Activated naive CD4-positive, alpha-beta T cell treated with anti-CD3 and anti-CD28 coated beads, Interleukin-2, amount 50 U/mL, for 72 hours (primary cell): ENCODE measurements at places on chromosomes 12 and 14.
A peak's percentile ranks its signal among the peaks of the same experiment; 100 is the strongest.

- DNase-seq = no peak
Measured at GRCh38 chr12:98344046-98344930, 171.1 kb upstream of the TMPO start.

DNA sequence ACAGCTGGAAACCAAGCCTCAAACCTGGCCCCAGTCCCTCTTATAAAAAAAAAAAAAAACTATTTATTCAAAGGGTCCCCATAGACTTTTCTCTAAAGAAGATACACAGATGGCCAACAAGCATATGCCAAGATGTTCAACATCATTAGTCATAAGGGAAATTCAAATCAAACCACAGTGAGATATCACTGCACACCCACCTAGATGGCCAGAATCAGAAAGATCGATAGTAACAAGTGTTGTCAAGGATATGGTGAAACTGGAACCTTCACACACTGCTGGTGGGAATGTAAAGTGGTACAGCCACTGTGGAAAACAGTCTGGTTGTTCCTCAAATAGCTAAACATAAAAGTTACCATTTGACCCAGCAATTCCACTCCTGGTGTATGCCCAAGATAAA, 5.9 kb upstream of the NFYB start:
- DNase-seq = no peak

DNA sequence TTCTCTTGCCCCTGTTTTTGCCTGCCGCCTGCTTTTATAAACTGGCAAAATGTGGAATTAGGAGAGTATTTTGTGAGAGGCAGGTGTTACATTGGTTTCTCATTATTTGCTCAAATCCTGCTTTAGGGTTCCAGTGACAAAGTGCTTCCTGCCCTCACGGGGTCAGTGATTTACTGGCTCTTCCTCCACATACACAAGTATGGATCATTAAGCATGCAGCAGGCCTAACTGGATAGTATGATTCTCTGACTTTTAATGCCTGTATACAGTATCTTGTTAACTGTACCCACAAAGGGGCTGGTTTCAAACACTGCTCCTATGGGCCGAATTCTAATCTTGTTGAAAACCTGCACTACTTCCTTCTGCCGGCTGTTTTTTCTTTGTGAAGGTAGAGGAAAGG, 63.2 kb downstream of the PTCSC3 start:
- no peak for DNase-seq

GRCh38 chr14:27242874-27243273, 645.0 kb upstream of the NOVA1 start:
- no peak for DNase-seq

GRCh38 chr14:94388384-94389103, at the start of gene SERPINA1:
Gene SERPINA1 (minus strand): TSS chr14:94388602. CDS start chr14:94383237, 5,365 bp downstream.
- DNase-seq = peak; percentile 54

DNA sequence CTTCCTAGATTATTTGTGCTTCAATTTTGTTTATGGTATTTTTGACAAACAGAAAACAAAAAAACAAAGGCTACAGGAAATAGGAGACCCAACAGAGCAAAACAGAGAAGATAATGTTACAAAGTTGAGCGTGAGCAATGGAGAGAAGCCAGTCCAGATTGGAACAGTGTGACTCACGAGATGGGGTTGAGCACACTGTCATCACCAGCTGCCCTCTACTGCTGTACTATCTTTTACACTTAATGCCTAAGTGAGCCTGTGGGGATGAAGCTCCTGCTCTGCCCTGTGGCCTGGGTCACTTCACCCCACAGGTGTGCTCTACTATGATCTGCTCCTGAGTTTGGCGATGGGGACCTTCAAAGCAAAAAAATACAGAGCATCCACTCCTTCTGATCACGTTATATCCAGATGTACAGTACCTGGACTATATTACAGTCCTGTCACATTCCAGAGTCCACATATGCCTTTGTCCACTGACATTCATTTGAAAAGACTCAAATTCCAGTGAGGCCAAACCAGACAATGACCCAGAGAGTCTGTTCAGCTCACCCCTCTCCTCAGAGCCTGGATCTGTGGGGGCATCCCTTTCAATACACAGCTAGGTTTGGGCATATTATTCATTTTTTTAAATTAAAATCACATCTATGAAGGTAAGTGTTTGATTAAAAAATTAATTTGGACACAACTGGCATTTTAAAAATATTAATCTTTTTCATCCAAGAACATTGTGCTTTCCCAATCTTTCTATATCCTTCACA, 4.4 kb downstream of the IPO8 start:
- DNase-seq = no peak

- DNase-seq = no peak
Measured at GRCh38 chr12:109596418-109597244, 23.0 kb downstream of the MVK start.

- DNase-seq = no peak
Measured at GRCh38 chr12:95054206-95054605, 19.2 kb downstream of the NR2C1 start.

- no peak for DNase-seq
Measured at GRCh38 chr12:41409628-41410027, 221.5 kb downstream of the PDZRN4 start.

DNA sequence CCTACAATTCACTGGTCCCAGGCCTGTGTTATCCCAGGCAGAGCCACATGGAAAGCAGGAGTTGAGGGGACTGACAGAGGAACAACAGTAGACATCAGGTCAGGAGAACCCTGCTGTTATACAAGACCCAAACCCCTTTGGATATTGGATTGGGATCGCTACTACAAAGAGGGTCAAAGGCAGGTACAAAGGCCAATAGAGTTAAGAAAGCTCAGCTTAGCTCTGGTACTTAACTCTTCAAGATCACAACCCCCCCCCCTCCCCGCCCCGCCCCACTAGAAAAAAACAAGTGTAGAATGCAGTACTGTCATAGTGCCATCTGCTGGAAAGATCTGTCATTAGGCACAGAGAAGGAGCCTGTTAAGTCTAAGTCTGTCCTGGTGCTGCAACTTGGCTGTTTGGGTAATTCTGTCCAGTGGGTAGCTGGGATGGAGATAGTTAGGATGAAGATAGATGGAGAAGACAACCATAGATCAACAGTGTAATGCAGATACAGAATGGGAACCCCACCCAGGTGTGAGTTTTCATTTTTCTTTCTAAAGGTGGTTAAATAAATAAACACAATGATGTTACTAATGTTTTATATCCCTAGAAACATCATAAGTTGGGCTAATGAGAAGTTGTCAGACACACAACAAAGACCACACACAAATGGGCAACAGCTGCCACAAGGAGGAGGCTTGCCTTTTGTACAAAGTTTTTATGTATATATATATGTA, 17.2 kb downstream of the REM2 start:
- no peak for DNase-seq

DNA sequence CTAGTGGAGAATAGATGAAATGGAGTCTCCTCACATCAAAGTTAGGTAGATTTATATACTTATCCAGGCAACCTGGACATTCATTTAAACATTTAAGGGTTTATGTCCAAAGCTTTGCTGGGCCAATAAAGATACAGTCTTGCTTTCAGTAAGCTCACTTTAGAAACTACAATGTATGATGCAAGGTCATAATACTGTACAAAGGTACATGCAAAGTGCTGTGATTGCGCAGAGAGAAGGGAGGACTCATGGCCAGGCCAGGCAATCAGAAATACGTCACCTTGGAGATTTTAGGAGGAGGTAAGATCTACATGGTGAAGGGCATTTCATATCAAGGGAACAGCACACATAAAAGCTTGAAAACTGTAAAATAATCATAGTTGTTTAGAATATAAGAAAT, 113.6 kb downstream of the FGD4 start:
- no peak for DNase-seq

- DNase-seq = no peak
Measured at GRCh38 chr12:15863984-15864383, 18.2 kb upstream of the STRAP start.

DNA sequence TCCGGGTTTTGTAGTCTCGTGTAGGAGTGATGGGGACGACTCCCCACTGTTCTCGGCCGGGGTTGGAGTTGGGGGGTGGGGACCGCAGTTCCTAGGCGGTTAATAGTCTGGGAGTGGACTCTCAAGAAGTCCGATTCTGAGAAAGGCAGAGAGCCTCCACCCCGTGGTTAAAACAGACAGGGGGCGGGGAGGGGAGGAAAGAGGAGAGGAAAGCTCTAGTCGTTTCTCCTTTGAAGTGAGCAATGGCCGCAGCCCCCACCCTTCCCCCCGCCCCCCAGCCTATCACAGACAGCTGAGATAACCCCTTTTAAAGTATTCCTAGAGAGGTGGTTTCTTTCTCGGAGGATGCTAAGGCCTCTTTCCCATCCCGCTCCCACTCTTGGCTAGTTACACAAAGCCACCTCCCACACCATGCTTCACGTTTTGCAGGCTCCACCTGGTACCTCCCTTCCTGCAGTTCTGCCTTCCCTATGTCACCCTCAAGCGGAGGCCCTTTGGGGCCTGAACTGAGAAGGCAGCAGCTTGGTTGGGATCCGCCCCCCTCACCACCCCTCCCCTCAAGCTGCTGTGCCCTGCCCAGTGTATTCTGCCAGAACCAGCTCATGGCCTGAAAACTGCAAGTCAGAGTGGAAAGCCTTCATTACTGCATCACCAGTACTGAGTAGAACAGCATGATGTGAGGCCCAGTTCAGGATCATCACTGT, 853 bp downstream of the USP5 start:
- DNase-seq = no peak

GRCh38 chr14:30214014-30214413, 286.4 kb upstream of the PRKD1 start:
- no peak for DNase-seq

- DNase-seq = no peak
Measured at GRCh38 chr14:95143808-95144620, 13.3 kb downstream of the DICER1 start.

DNA sequence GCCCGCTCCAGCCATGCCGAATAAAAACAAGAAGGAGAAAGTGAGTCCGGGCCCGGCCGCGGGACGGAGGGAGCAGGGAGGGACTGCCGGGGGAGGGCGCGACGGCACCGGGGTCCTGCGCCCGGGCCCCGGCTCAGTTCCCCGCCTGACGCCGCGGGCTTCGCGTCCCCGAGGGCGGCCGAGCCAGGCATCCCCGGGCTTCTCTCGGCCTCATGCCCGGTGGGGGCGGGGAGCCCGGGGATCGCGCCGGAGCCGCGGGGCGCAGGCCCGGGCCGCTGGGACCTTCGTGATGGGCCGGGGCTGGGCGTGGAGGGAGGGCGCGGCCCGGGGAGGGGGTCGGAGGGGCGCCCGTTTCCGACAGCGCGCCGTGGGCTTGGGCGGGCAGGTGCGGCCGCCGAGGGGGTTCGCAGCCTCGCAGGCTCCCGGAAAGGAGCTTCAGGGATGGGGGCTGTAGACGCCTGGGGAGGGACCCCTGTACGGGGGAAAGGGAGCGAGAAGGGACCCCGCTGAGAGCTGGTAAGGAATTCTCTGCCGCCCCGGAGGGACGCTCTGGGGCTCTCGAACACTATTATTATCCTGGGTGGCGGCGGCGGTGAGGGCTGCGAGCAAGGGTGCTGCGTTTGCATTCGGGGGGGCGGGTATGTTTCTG, 496 bp downstream of the PPP2R5C start:
- DNase-seq = peak; percentile 42

DNA sequence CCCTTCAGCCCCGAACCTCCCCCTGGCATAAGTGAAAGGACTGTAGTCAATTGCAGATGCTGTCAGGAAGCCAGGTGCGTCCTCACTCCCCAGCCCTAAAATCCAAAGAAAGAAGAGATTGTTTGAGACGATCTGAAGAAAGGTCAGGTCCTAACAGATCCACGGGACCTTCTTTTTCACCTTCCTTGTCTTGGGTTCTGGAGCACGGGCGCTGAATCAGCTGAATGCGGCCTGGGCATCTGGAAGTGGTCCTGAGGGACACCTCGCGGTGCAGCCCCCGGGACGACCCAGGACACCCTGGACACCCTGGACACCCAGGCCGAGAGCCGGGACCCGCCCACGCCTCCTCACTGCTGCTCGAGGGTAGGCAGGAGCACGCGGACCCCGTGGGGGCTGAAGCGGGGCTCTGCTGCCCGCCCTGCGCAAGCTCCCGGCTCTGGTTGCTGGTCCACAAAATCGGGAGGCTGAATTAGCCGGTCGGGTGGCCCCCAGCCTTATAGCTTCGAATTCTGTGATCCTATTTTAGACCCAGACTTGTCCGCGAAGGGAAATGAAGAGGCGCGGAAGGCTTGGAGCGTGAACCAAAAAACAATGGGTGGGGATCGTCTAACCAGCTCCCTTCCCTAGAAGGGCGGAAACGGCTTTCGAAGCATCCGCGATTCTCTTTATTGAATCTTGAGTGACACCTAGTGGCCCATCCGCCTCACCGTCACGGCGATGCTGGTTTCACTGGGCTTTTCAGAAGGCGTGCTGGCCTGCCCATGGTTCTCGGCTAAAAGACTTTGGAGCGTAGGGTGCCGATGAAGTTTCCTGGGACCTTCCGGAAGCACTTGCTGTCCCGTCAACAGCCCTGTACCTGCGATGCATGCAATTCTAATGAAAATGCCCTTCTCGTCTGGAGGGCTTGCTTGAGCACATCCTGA, 46.4 kb upstream of the PLXNC1 start:
- DNase-seq = peak; percentile 83

DNA sequence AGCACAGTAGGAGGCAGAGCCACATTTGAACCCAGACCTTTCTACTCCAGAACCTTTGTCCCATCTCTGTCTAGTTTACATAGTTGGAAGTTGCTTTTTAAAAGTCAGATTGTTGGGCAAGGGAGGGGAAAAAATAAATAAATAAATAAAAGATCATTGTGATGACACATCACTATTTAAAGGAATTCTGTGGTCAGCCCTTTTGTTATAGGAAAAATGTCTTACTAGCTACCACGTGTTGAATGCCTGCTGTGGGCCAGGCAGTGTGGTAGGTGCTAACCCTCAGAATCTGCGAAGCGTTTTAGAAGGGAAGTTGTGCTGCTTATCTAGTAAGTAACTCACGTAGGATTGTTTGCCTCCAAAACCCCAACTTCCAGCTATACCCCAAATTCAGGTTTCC, 62.3 kb downstream of the BHLHE41 start:
- no peak for DNase-seq

- DNase-seq = no peak
Measured at GRCh38 chr12:106599302-106599701, 16.5 kb downstream of the RFX4 start.

- DNase-seq = no peak
Measured at GRCh38 chr12:78918268-78918667, 53.7 kb downstream of the SYT1 start.

- DNase-seq = no peak
Measured at GRCh38 chr14:55123101-55123500, 6.0 kb upstream of the LGALS3 start.
